Activated naive CD4-positive, alpha-beta T cell (primary cell): ENCODE measurements at places on chromosomes 6 and 20.

DNA sequence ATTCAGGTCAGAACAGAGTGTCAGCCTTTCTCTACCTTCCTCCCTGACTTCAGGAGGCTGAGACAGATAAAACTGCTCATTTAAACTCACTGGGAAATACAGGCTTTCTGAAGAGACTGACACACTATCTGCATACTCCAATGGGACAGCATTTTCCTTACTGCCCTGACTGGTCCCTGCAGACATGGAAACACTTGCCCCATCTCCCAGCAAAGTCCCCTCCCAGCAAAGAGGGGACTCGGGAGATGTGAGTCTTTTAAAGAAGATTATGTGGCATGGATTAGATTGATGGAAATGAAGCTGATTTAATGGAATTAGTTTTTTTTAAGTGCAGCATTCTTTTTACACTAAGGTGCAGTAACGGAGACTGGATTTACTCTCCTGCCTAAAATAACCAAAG lies 90.8 kb downstream of the CFAP61 start:
- DNase-seq, result no peak

DNA sequence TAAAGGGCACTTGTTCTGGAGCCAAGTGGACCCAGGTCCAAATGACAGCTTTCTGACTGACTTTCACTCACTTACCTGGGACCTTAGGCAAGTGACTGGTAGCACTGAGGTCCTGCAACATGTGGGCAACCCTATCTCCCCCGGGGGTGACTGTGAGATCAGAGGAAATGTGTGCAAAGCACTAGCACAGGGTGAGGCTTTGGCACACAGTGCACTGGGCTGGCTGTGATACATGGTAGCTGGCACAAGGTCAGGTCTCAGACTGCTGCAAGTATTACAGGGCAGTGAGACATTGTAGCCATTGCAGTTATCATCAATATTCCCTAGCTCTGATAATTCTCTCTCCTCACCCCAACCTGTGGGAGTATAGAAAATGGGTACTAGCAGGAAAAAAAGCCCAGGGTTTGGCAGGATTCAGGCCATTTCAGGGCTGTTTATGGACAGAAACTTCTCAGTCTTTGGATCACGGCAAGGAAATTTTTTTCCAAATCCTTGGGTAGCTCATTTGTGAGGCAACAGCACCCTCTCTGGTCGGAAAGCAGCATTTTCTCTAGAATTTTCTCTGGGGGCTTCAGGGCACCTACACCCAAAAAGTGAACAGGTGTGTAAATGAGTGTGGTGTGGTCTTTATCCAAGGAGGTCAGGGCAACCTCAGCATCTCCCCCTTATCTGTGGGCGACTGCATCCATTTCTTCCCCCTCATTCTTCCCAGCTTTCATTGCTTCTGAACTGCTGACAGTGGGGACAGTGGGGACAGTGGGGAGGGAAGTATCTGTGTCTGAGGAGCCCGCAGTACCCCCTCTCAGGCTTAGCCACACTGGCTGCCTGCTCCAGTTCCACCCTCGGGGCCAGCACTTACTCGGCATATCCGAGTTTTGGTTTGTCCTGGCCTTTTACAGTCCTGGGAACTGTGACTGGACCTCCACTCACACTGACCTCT lies 148.7 kb upstream of the PHACTR3 start:
- DNase-seq, result no peak

DNA sequence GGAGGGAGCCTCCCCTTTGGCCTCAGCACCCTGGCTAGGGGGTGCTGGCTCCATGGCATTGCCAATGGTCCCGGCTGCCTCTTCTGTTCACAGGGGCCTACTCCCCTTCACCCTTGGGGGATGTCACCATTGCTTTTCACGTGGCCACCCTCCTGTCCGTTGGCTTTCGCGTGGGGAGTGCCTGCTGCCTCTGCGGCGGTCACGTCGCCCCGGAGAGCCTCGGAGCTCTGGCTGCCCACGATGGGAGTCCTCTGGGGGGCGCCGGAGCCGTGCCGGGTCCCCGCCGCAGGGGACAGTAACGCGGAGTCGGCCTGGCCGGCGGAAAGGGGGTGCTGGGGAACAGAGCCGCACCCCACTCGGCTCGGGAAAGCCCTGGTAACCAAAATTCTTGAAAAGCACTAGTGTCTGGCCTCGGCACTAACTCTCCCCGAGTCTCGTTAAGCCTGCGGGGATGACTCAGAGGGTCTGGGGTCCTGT lies 661 bp upstream of the HEBP2 start:
- no peak for DNase-seq

DNA sequence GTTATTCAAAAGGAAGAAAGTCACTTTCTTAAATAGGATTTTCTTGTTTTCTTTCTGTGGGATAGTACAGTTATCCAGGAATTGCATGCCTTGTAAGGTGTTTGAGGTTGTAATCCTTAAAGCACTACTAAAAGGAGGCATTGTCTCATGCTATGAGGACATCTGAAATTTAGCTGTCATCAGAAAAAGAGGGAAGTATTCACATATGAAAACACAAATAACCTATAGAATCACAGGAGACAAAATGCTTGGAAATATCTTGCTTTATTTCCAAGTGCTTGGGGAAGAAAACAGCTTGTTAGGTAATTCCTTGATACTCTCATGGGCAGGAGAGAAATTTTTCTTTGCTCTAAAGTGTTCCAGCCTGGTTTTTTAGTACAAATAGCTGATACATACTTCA lies 40.1 kb downstream of the HECA start:
- no peak for DNase-seq
